Progenitor cell of endocrine pancreas (in vitro differentiated cells): ENCODE measurements at places on chromosomes 1 and 21.

GRCh38 chr1:223017291-223017690 is 125.8 kb downstream of the TLR5 start:
- no peak for DNase-seq

DNA sequence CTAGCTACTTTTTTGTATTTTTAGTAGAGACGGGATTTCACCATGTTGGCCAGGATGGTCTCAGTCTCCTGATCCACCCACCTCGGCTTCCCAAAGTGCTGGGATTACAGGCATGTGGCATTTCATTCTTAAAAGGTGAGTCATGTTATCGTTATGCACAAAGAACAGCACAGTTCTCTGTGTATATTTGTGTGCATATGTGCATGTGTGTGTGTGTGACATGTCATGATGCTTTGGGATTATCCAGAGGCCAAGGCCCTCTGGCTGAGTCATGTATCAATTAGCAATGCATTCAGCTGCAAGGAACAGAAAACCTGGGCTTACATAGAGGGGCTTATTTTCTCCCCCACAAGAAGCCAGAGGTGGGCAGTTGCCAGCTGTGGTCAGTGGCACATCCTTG is 301.7 kb upstream of the KAZN start:
- no peak for DNase-seq

- DNase-seq = no peak
Observed at GRCh38 chr1:113456967-113457366, 66.7 kb downstream of the MAGI3 start.

DNA sequence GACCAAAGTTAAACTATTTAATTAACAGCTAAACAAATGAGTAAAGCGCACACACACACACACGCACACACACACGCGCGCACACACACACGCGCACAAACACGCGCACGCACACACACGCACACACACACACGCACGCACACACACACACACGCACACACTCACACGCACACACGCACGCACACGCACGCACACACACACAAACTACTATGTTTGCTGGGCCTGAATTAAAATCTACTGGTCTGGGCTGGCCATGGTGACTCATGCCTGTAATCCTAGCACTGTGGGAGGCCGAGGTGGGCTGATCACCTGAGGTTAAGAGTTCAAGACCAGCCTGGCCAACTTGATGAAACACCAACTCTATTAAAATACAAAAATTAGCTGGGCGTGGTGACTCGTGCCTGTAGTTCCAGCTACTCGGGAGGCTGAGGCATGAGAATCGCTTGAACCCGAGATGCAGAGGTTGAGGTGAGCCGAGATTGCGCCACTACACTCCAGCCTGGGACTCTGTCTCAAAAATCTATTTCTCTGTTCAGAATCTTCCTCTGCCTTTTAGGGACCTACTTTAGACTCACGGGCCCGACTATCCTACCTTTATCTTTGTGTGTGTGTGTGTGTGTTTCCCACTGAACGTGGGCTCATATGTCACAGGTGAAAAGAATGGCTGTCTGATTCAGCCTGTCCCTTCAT is 37.5 kb upstream of the DNAJC11 start:
- no peak for DNase-seq

DNA sequence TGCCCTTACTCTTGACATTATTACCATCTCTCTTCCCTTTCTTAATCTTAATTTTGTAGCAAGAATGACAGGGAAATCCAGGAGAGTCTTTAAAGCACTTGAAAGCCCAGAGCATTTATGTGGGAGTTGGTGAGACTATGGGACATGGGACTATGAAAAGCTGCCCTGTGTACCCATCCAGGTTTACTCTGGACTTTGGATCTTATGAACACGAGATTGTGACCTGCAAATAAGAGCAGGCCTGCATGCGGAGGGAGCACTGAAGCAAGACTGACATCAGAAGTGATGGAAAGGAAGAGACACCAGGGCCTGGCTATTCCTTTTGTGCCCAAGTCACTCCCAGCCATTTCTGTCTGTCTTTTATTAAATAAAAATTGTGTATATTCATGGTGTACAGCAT is 209.6 kb downstream of the NUF2 start:
- DNase-seq = no peak

DNA sequence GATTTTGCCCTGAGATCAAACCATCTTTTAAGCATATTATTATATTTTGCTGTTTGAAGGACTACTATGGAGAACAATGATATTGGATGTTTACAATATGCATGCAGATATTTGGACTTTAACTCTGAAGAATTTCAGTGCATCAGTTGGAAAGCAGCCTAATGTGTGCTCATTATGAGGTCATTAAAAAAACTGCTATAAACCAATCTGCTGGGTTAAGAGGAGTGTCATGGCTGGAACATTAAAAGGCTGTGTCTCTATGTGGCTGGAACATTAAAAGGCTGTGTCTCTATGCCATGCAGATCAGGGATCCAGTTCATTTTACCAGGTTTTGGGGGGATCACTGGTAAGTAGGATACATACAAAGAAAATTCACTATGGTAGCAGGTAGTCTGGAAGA is 77.6 kb downstream of the SPATA46 start:
- no peak for DNase-seq

- peak; percentile 1 for DNase-seq
Observed at GRCh38 chr21:44434568-44434925, 20.8 kb upstream of the LRRC3 start.

DNA sequence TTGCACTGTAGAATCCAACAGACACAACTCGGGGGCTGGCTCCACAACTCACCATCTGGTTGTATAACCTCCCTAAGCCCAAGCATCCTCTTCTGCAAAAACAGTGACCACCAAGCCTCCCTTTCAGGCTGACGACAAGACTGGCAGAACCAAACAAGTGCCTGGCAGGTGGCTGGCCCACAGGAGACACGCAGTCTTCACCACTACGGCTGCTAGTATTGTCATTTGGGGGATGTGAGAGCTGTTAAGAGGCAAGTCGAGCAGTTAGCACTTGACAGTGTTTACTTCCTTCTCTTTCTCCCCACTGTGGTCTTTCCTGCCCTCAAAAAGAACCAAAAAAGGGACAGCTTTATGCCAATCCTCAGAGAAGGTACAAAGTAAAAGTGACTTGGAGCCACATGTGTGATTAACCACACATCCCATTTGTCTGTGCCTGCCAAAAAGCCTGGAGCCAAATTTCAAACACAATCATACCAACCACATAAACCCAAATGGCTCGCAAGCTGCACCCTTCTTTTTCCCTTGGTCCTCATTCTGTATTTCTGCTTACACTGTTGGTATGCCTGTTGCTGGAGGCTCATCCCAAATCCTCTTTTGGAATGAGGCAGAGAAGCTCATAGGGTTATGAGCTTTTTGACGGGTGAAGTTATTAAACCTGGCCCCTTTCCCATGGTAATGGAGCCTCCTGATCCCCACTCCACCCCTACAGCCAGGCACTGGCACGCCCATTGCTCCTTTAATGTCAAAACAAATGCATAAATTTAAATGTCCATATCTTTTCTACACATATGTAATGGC is 94.1 kb downstream of the TGFBR3 start:
- DNase-seq = no peak

DNA sequence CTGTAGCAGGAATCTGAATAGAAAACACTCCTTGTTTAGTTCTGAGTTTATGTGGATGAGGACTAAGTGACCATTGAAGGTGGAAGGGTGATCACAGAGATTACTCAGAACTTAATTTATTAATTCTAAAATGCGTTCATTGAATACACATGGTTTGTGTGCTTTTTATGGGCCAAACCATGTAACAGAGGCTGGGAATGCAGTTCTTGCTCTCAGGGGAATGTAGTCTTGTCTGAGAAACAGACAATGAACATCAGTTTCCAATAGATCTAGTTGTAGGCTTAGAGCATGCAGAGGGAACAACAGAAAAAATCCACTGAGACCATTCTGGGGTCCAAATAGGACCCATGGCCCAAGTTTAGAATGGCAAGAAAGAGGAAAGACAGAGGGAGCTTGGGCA is 46.1 kb downstream of the ITSN1 start:
- no peak for DNase-seq

DNA sequence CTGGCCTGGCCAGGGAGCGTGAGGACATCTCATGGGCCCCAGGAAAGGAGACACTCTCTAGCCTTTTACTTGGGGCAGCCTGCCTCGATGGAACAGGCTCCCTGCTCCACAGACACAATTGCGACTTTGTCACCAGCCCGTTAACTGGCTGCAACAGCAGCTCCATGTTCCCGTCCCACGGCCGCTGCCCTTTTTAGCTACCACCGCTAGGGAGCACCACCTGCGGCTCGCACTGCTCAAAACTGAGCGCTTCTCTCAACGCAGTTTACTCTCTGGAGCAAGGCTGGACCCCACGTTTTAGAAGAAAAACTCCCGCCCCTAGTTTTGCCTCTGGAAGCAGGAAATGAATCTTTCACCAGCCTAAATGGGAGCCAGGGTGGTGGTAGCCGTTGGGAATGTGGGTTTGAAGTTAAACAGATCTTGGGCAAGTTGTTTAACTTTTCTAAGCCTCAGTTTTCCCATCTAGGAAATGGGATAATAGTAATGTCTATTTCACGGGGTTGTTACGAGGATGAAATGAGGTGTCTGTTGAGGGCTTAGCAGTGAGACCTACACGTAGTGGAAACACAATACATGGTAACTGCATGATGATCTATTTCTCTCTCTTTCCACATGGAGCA is 3.5 kb upstream of the LRRC38 start:
- no peak for DNase-seq

DNA sequence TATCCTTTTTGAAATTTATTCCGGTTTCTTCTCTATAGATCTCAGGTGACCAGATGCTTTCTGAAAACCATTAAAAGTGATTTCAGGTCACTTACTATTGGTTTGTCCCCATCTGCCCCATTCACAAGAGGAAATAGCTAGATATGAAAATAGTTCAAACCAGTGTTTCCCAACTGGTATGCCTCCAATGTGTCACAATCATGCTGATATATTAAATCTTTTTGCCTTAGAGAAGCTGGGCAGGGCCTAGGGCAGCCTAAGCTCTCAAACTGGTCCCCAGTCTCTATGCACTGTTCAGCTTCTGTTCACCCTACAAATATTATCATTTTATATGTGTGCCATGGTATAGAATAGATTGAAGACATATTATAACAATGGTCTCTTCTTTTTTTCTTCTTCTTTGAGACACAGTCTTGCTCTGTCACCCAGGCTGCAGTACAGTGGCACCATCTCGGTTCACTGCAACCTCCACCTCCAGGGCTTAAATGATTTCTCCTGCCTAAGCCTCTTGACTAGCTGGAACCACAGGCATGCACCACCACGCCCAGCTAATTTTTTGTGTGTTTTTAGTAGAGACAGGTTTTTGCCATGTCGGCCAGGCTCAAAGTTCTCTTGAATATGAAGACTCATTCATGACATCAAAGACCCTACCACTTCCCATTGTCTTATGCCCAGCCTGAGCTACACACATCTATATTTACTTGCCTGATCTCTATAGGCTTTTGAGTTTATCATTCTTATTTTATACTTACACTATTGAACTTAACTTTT is 15.7 kb downstream of the PTPN22 start:
- no peak for DNase-seq
